ENCODE measurements at places on chromosomes 4 and X.

GRCh38 chr4:55948726-55949481, at the start of gene CEP135:
Gene CEP135, plus strand, starts transcription at chr4:55948945. Its CDS starts 3,186 bp downstream, at chr4:55952131.
- peak; percentile 75 for DNase-seq

- no peak for DNase-seq
Observed at GRCh38 chr4:91622925-91623602, 680.7 kb upstream of the GRID2 start.

DNA sequence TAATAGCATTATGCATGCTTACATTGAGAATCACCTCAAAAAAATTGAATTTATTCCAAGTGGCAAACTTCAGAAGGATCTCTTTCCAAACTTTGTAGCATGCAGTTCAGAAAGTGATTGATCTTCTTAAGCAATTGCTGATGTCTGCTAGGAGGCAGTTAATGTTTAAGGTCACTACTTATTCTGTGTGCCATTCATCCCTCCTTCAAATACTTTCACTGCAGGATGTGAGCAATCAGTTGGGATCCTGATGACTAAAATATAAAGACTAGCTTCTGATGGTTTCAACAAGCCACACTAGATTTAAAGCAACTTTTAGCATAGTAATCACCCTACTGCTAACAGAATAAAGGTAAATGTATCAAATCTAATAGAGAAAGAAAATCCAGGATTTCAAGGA, 414.1 kb downstream of the ADGRL3 start:
- no peak for DNase-seq

GRCh38 chr4:124468360-124468759, 244.2 kb downstream of the ANKRD50 start:
- no peak for DNase-seq

Data from activated CD8-positive, alpha-beta memory T cell treated with anti-CD3 and anti-CD28 coated beads for 4 hours (primary cell).